Eye (tissue), 1 donor: ENCODE measurements at places on chromosomes 4 and X.

DNA sequence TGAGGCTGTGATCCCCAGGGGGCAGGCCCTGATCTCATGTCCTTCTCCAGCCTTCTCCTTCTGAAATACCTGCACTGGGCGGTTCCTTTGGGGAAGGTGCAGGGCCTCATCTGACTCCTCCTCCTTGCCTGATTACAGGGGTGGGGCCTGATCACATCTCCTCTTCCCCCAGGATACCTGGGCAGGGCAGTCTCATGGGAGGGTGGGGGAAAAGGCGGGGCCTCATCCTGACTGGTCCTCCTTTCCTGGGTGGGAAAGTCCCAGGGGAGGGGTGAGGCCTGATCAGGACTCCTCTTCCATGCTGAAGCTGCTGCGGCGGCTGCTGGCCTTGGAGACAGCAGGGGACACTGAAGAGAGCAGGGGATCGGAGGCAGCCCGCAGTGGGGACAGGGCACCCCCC is 13.3 kb downstream of the TFE3 start:
- DNase-seq = no peak

DNA sequence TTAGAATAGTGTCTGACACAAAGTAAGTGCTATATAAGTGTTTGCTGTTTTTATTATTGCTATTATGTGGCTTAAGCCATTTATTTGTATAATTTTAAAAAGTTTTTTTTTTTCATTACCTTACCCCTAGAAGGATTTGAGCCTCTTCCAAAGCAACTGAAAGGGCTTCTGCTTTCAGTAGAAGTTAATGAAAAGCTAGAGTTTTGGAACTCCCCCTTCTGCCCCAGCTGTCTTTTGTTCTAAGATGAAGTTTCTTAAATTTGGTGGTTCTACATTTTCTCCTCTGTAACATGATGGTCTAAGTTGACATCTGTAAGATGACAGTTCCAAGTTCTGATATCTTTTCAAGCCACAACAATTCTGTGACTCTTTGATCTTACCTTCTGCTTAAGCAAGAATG is 30.3 kb downstream of the FHIP1A start:
- DNase-seq = no peak

DNA sequence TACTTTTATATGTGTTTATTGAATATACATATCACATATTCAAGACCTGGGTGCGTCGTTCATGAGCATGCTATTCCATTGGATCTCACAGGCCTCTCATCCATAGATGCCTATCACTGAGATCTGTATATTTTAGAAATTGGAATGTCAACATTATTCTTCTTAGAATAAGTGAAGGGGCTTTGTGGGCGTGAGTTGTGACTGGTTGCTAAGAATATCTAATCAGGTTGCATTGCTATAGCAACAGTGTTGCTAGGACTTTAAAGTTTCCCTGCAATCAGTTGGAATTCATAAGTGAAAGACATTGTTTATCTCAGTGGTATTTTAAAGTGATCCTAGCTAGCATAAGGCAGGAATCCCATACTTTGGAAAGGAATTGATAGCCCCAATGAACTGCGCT is 36.7 kb upstream of the ANK2 start:
- DNase-seq = peak; percentile 28

DNA sequence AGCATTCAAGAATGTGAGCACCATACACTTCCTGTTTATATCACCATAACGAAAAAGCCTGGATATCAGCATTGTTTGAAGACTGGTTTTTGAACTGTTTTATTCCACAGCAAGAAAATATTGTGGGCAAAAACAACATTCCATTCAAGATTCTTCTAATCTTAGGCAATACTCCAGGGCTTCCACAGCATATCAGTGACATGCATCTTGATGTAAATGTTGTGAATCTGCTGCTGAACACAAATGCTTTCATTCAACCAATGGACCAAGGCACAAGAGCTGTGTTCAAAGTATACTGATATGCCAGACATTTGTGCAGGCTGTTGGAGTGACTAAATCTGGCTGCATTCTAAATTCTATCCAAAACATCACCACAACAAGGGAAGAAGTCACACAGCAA is 260.1 kb upstream of the ETNPPL start:
- no peak for DNase-seq

DNA sequence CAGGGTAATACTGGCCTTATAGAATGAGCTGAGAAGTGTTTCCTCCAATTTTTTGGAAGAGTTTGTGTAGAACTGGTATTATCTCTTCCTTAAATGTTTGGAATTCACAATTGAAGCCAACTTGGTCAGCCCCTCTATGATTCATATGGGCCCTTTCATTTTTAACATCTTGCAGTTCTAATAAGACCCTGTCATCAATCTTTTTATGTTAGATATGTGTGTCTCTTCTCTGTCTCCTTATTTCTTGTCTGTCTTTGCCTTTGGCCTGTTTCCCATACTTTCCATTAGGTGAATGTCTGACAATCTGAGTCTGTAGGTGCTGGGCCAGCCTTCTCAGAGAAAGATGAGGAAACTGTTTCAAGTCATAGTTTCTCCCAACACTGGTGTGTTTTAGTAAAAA is 88.7 kb downstream of the SLC16A2 start:
- DNase-seq = no peak

DNA sequence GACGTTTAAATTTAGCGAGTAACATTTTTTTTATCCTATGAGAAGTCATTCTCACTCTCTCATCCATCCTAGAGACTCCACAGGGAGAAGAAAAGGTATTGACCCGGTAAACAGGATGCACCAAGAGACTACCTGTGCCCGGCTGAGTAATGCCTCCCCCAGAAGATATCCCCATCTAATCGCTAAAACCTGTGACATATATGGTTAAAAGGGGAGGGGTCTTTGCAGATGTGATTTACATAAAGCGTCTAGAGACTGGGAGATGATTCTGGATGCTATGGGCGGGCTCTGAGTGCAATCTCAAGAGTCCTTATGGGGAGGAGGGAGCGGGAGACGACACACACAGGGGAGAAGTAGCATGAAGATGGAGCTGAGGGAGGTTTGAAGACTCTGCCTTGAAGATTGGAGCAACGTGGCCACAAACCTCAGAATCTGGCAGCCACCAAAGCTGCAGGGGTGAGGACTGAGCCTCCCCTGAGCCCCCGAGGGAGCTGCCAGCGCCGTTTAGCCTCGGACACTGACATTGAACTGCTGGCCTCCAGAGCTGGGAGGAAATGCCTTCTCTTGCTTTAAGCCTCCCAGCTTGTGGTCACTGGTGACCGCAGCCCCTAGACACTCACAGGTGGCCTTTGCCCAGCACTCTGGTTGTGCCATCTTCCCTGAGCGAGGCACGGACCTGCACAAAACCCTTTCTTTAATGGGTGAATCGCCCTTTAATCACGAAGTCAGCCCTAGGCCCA is 11.2 kb downstream of the ABLIM2 start:
- DNase-seq = no peak

DNA sequence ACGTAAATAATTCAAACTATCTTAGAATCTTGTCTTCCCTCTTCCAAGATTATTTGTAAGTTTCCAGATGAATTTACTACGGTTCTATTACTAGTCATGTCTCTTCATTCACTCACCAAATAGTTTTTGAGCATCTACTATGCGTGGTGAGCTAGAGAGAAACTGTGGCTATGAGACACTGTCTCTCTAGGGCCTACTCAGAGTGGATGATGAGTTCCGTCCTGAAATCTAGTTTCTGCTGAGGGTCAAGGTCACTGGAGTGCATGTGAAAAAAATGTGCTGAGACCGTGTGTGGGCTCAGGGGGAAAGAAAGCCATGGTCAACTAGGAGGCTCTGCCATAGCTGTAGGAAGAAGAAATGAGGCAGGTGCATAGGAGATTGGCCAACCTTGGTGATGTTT is 320.2 kb upstream of the GATB start:
- DNase-seq = no peak

- no peak for DNase-seq
Observed at GRCh38 chr4:133808151-133808550, 393.4 kb downstream of the PABPC4L start.

DNA sequence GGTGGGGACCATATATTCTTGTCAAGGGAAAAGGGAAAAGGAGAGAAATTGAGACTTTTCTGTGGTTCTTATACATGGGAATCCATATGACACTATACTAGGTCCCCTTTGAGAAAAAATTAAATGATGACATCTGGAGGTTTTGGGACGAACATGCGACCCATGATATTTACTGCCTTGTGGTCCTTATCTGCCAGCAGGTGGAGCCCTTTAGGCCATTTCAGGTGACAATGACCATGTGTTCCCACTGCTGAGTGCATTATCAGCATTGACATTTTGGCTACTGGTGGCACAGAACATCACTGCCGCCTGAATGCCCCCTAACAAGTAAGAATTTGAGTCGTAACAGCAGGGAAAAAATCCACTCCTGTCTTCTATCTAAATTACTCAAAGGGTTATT is 843.4 kb downstream of the FSTL5 start:
- DNase-seq = peak; percentile 9

GRCh38 chrX:95675794-95676193 is 1008.8 kb upstream of the DIAPH2 start:
- no peak for DNase-seq
